ENCODE measurements at places on chromosomes 12 and 14. TPM values are rescaled to one million over a fixed set of nuclear protein-coding genes. Genes with fewer than 3 reads are reported as not detected.

The RNASE3 gene
- total RNA-seq = not detected

The RPS6KL1 gene
- total RNA-seq = 0.35 TPM

The MYF5 gene
- total RNA-seq = not detected

The LBHD2 gene
- not detected for total RNA-seq

The SLC48A1 gene
- total RNA-seq = 10.8 TPM
